ENCODE measurements at places on chromosomes 2 and 18.

DNA sequence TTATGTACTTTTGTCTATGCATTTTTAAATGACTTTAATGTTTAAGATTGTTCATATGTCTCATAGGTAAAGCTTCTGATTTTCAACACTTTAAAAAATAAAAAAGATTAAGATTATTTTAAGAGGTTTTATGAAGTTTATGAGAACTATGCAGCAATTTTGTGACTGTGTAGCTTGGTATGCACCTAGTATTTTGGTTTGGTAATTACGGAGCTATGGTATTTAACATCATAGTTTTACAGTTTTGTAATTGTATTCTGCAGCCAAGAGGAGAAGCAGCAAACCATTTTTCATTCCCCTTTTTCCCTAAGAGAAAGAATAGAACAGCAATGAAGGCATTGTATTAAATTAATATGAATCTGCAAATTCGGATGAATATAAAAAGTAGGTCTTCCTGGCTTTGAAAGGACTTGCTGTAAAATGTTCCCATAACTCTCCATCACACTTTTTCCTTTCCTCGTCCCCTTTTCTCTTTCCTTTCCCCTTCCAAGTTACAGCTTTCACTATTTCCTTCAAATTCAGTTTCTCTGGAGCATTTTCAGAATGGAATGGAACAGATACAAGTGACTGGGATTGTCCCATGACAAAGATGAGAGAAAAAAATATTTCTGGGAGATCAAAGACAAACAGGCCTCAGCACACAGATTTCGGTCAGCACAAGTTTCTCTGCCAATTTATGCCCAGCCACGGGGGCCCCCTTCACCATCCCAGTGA is 26.1 kb upstream of the PIEZO2 start:
- DNase-seq: no peak

DNA sequence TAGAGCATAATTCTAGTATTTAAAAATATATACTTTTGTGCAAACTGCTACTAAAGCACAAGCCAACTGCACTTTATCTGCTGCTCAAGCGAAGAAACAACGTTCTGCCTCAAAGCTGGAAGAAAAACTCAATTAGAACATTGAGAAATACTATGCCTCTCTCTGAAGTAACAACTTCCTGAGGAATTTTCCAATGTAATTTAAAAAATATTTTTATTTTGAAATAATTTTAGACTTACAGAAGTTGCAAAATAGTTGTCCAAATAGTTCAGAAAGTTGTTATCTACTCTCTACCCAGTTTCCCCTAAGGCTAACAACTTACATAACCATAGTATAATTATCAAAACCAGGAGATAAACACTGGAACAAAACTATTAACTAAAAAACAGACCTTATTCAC is 12.3 kb upstream of the POLI start:
- DNase-seq: no peak

DNA sequence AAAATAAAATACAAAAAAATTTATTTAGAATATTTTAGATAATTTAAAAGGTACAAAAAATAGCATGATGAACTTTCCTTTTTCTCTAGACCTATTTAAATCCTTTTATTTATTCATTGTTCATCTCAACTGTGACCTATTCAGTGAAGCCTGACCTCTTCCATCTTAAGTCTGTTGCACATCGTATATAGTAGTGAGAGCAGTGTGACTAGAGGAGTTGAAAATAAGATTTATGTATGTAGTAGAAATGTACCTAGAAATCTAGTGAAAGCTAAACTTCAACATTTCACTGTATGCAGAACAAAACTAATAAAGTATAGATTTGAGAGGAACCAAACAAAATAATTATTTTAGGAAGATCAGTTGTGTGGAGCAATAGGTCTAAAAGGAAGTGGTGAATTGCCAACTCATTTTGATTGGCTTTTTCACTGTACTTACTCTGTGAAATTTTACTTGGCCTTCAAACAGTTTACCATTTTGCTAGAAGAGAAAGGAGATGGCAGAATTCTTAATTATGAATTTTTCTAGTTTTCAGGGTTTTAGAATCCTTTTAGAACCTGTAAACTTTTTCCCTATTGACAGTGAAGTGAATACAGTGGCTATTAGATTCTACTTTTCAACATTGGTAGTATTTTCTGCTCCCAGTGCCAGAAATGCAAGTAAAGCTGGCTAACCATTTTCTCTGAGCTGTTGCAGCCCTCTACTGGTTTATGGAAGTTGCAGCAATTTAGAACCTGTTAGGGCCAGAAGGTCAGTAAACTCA is 11.0 kb downstream of the ANKRD12 start:
- peak; percentile 51 for DNase-seq

GRCh38 chr2:28394331-28394877 is 1.7 kb downstream of the FOSL2 start:
- DNase-seq: no peak

- DNase-seq: no peak
Observed at GRCh38 chr2:174591740-174592139, 5.9 kb downstream of the WIPF1 start.

- no peak for DNase-seq
Observed at GRCh38 chr2:235505181-235505741, 11.4 kb downstream of the AGAP1 start.

DNA sequence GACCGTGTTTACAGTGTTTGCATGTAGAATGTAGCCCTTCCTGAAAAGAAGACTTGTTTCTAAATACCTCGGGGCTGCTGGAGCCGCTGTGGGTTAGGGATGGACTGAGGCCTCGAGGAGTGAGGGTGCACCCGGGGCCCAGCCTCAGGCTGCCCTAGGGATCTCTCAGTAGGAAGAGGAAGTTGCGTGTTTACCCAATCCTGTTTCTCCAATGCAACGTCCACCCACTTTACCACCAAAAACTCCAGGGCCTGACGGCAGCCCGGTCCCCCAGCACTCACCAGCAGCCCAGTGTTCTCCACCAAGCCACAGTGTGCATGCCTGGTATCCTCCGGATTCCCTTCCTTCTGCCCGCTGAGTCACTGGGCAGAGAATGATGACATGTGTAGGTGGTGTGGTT is 255.8 kb downstream of the GLI2 start:
- no peak for DNase-seq

- DNase-seq: no peak
Observed at GRCh38 chr18:36623091-36623490, 205.7 kb downstream of the TPGS2 start.

DNA sequence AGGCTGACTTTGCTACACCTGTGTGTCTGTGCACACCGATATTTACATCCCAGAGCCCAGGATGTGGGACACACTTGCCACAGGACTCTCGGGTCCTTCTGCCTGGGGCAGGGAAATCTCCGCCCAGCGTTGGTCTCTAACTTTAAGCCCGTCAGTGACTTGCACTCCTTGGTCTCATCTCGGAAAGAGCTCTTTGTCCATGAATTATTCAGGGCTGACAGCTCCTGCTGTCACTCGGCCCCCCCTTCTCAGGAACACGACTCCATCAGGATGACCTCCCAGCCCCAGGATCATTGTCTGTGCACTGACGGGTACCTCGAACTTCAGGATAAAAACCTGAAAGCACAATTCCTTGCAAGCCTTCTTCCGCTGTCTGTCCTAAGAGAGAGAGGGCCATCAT is 26.6 kb downstream of the PLB1 start:
- DNase-seq: no peak

GRCh38 chr2:27212626-27213471 is 781 bp upstream of the SLC5A6 start:
- DNase-seq: peak; percentile 58

All from germinal center (tissue), 1 donor.